ENCODE measurements at places on chromosomes 7 and 10.

GRCh38 chr7:116971869-116972268 is 18.6 kb downstream of the ST7 start:
- DNase-seq: no peak

DNA sequence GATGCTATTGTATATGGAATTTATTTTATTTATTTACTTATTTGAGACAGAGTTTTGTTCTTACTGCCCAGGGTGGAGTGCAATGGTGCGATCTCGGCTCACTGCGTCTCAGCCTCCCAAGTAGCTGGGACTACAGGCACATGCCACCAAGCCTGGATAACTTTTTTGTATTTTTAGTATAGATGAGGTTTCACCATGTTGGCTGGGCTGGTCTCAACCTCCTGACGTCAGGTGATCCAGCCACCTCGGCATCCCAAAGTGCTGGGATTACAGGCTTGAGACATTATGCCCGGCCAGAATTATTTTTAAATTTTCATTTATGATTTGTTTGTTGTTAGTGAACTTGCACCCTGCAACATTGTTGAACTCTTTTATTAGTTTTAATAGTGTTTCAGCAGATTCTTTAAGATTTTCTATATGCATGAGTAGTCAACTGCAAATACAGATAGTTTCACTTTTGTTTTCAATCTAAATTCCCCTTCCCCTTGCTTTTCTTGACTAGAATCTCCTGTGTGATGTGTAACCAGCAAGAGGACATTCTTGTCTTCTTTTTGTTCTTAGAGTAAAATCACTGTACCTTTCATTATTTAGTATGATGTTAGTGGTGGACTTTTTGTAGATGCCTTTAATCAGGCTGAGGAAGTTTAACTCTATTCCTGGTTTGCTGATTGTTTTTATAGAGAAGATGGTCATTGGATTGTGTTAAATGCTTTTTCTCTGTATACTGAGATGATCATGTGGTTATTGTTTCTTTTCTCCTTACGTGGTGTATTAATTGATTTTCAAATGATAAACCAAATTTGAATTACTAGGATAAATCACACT is 27.8 kb downstream of the ZNF33A start:
- DNase-seq: no peak

DNA sequence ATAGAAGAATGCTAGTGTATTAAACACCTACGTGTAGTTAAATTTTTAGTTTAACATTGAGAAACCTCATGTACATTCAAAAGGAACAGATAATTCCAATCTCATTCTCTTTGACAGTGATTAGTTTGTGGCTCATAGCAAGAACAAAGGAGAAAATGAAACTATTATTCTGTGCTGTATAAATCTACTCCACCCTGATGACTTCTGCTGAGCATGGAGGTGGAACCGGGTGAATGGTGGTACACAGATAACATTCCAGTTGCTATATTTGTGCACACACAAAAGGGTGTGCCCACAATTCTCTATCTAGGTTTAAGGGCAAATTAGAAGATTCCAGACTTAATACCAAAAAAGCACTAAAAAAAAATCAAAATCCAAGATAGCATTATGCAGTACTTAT is 17.0 kb upstream of the RALA start:
- DNase-seq: no peak

DNA sequence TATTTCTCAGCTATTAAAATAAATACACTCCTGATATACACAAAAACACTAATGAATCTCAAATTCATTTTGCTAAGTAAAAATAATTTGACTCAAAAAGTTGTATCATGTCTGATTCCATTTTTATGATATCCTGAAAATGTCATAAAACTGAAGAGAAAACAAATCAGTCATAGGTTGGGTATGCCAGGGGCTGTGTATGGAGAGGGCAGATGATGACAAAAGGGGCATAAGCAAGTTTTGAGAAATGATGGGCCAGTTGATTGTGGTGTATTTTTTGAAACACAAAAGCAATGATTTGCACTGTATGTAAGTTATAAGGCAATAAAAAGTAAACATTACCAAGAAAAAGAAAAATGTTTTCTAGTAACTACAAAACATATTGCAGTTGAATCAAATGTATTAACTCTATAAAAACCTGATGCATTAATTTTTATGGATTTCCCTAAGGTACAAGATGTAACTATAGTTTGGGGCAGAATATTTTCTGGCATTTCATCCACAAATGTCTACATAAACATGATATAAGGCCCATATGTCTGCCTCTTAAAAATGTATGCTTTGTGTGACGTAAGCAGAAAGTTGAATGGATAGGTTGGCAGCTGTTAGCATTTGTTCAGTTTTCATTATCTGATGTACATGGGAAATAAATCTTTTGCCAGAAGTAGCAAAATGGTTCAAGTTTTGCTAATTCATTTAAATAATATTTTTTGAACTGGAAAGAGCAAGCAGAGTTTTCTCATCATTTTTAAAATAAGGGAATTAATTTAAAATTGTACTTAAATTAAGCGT is 35.1 kb upstream of the ING3 start:
- no peak for DNase-seq

DNA sequence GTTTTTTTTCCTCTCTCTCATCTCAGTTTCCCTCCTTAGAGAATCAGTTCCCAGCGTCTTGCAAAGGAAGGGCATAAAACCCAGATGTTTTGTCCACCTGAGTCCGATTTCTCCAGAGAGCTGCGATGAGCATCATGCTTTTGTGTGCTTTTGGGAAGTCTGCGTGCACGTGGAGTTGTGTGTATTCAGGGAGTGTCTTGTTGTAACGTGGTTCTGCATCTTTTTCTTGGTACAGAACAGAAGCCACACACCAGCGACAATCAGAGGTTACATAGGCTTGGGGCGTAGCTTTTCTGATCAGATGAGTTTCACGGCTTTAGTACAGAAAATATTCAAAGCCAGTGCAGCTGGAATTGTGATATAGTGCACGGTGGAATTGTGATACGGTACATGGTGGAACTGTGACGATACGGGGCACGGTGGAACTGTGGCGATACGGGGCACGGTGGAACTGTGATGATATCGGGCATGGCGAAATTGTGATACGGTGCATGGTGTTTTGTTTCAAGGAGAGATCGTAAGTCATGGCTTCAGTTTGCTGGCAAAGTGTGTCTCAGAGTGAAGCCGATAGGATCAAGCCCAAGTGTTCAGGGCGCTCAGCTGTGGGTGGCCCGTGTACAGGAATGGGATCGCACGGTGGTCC is 32.8 kb downstream of the FOXK1 start:
- no peak for DNase-seq

GRCh38 chr7:150620061-150620460 is 12.1 kb downstream of the GIMAP6 start:
- no peak for DNase-seq

DNA sequence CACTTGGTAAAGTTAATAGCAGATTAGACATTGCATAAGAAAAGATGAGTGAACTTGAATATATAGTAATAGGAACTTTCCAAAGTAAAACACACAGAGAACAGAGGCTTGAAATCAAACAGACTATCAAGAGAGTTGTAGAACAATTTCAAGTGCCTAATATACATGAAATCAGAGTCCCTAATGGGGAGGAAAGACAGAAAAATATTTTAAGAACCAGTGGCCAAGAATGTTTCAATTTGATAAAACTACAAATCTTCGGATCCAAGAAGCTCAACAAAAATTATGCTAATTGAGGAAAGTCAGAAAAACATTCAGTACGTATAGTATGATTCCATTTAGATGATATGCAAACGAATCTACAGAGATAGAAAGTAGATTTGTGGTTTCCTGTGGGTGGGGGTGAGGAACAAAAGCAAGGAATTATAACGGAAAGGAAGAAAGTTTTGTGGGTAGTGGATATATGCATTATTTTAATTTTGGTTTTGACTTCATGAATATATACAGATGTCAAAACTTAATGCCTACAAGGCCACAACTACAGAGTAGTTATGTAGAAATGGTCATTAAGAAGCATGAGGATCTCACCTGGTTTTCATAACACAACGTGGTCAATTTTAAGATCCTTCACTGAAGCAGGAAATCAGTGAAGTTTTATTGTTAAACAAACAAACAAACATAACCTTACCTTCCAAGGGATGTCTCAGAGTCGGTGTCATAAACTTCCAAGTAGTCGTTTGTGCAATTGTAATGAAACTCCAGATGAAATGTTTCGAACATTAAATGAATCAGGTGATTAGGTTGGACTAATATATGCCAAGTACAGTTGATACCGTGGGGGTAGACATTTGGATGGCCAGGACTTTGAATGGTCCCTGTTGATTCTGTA is 62.0 kb downstream of the CUBN start:
- no peak for DNase-seq

DNA sequence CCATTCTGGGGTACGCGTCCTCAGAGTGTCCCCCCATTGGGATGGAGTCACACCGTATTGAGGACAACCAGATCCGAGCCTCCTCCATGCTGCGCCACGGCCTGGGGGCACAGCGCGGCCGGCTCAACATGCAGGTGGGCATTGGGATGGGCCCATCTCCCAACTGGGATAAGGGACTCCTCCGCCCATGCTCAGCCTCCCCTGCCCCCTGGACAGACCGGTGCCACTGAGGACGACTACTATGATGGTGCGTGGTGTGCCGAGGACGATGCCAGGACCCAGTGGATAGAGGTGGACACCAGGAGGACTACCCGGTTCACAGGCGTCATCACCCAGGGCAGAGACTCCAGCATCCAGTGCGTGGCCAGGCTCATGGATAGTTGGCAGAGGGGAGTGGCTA is 5.8 kb downstream of the AEBP1 start:
- no peak for DNase-seq

GRCh38 chr7:92808635-92809034 is 27.7 kb downstream of the CDK6 start:
- no peak for DNase-seq

DNA sequence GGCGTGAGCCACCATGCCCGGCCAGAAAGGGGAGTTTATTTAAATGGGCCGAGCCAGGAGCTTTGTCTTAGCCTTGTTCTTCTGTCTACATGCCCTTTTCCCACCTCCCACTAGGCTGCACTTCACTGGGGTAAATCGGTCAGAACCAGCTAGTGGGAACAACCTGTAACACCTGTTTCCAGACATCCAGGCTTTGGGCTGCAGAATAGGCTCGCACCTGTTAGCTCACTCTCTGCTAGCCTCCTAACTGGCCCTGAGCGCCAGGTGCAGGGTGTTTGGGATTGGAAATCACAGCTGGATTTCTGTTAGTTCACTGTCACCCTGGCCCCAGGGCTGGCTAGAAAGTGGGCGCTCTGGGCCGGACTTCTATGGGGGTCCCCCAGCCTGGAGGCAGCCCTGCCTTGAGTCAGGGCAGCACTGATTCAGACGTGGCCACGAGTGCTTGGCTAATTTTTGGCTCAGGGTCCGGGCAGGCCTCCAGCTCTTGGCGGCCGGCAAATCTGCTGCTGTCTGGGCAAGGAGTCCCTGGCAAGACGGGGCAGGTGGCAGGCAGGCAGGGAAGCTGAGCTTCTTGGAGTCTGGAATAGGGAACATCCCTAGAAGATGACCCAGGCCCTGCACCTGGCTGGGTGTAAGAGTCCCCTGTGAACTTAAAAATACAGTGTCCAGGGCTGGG is 48.6 kb downstream of the GTF2IRD1 start:
- DNase-seq: no peak

DNA sequence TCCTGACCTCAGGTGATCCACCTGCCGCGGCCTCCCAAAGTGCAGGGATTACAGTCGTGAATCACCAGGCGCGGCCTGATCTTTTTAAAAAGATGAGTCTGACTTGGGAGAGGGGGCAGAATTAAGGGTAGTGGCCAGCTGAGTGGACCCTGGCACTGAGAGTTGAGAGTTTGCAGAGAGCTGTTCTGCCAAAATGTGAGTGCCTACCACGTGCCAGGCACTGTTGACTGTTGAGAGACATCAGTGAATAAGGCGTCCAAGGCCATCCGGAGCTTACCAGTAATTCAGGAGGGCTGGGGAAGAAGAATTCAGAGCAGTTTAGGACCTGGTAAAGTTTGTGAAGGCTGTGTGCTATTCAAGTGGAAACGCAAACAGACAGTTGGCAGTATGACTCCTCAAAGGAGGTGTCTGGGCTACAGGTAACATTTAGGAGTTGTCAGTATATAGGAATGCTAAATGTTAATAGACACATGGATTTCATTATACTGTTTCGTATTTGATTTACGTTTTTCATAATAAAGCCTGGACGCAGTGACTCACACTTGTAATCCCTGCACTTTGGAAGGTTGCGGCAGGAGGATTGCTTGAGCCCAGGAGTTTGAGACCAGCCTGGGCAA is 1.5 kb downstream of the NIPSNAP2 start:
- DNase-seq: no peak

All from NCI-H1105 (cell line).